ENCODE measurements at places on chromosomes 2 and 18.

- peak; percentile 78 for DNase-seq
These were observed 124.2 kb downstream of the UBE2E3 start for GRCh38 chr2:181104512-181105115.

GRCh38 chr2:197136452-197136851, 174.1 kb downstream of the ANKRD44 start:
- DNase-seq = no peak

GRCh38 chr2:31581124-31581795, 522 bp upstream of the SRD5A2 start:
- DNase-seq = no peak

- DNase-seq = no peak
These were observed 81.4 kb downstream of the LYPD1 start for GRCh38 chr2:132588576-132588975.

- DNase-seq = no peak
These were observed 73.1 kb downstream of the GALNT13 start for GRCh38 chr2:153944800-153945199.

GRCh38 chr2:112047537-112048235, 7.4 kb upstream of the TMEM87B start:
- no peak for DNase-seq

GRCh38 chr2:164281896-164282295, 339.4 kb downstream of the GRB14 start:
- DNase-seq = no peak
